ENCODE measurements at places on chromosomes 6 and 20.

GRCh38 chr6:168136622-168137021 lies 57.6 kb upstream of the FRMD1 start:
- DNase-seq: no peak

DNA sequence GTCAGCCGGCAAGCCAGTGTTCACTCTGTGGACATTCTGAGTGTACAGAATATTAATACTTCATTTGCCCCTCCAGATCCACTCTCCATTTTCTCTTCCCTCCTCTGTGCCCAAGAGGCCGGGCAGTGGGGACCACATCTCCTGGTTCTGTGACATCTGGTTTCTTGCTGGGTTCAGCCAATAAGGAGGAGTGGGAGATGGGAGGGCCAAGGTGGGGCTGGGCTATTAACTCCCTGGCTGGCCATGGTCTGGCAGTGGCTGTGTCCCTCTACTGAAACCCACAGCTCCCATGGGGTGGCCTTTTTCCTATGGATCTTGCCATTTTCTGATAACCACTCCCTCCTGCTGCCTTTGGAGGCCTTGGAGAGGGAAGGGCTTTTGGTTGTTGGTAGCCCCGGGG lies 30.0 kb upstream of the SALL4 start:
- DNase-seq: no peak

GRCh38 chr6:46605091-46605797 lies 47.4 kb downstream of the CYP39A1 start:
- DNase-seq: no peak

DNA sequence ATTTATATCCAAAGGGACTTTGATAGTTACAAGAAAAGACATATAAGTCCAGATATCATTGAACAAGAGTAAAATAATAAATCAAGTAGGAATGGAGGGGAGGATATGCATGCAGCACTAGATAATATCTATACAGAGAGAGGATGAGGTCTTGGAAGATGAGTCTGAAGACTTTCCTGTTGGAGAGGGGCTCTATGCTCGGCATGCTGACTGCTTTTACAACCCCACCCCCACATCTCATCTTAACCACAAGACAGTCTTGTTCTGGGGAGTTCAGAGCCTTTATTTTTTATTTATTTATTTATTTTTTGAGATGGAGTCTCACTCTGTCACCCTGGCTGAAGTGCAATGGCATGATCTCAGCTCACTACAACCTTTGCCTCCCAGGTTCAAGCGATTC lies 48.4 kb upstream of the IER3 start:
- no peak for DNase-seq

DNA sequence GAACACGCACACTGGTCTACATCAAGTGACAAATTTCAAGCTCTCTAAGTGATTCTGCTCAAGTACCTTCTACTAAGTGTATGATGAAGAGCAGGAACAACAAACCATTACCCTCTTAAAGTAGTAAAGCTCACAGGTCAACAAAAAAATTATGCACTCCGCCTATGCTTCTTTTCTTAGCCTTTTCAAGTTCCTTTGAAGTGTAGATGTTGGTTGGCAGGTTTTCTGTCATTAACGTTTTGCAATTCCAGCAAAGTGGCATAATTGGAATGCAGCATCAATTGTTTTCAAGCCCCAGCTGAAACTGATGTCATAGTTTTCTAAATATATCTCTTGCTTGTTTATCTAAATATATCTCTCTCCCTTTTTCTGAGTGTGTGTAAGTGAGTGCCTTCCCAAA lies 396.9 kb upstream of the EYS start:
- DNase-seq: no peak

GRCh38 chr6:161727083-161727833 lies 453.4 kb upstream of the AGPAT4 start:
- DNase-seq: no peak

- no peak for DNase-seq
Observed at GRCh38 chr6:20599302-20600051, 65.2 kb downstream of the CDKAL1 start.

DNA sequence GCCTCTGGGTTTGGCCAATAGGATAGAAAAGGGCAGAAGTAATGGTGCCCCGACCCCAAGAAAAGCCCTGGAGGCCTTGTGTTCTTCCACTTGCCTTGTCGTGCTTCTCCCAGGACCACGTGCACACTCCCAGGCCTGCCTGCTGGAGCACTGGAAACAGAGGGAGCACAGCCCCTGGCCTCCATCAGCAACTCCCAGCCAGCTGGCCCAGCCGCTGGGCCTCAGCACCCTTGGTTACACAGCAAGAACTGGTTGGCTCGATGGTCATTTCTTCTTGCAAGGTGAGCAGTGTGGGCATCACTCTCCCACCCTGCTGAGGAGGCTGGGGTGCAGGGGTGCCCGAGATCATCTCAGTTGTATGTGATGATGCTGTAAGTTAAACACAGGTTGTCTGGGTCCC lies 69.2 kb upstream of the CST7 start:
- DNase-seq: no peak

DNA sequence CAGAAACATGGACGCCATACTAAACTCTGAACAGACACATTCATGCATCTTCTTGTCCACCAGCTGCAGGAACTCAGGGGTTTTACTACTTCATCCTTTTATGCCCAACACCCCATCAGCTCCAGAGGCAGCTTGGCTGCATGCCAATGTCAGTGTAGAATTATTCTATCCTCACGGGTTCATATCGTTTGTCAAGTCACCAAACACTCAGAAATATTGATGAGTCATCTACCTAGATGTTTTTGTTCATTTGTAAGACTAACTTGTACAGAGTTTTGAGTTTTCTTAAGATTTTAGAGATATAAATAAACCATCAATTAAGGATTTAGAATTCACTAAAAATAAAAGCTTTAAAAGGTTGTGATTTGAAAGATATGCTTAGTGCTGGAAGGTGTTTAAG lies 590.7 kb upstream of the FLRT3 start:
- no peak for DNase-seq

- DNase-seq: no peak
Observed at GRCh38 chr20:50930976-50931305, 296 bp downstream of the ADNP start.

DNA sequence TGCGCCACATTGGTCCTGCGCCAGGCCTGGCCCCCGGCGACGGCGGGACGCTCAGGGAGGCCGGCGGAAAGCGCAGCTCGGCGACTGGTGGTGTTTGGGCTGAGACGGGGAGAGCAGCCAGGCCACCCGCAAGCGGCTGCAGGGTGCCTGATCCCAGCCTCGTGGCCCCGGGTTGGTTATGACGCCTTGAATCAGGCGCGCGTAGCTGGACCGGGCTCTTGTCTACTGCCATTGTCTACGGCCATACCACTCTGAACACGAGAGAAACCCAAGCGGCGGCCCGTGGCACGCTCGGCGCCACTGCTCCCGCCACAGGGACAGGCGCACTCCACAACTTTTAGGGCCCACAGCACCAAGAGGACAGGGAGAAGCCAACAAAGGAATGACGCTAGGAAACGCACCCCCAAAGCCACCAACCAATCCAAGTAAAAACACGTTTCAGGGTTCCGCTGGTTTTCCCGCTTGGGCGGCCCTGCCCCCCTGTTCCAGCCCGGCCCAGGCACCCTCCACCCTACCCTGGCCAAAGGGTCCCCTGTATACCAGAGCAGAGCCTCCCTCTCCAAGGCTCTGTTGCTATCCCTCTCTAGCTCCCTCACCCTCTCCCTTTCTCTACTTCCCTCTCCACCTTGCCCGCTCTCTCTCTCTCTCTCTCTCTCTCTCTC lies 1849.3 kb upstream of the DEFB115 start:
- peak; percentile 34 for DNase-seq

- no peak for DNase-seq
Observed at GRCh38 chr20:8152183-8152582, 20.1 kb downstream of the PLCB1 start.

DNA sequence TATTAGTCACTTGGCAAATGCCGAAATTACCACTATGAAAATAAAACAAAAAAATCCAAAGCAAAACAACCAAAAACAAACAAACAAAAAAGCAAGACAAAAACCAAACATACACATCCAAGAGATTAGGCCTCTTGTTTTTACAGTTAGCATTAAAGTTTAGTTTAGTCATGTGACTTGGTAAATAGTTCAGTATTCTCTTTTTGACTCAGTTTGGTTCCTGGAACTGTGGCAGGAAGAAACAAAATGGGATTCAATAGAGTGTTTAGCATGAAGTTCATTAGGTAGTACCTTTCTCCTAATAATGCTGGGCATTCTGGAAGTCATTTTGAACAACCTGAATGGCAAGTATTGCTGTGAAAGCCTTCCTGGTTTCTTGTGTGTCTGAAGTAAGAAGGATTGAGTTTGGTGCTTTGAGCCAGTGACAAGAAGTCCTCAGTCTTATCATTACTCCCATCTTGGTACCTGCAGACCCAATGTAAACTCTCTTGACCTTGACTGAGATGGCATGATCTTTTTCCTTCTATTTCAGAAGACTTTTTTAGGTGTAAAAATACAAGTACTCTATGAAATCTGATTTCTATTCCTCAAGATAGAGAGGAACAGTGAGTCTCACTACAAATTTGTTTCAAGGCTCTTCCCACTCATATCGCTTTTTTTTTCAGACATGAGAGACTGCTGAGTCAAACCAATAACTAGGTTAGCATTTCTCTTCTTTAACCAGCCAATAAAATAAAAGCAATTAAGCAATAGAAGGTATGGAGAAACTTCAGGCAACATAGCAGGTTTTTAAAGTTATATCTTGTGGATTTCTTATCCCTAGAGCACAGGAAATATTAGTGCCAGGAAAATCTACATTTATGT lies 223.6 kb upstream of the PREP start:
- DNase-seq: no peak

DNA sequence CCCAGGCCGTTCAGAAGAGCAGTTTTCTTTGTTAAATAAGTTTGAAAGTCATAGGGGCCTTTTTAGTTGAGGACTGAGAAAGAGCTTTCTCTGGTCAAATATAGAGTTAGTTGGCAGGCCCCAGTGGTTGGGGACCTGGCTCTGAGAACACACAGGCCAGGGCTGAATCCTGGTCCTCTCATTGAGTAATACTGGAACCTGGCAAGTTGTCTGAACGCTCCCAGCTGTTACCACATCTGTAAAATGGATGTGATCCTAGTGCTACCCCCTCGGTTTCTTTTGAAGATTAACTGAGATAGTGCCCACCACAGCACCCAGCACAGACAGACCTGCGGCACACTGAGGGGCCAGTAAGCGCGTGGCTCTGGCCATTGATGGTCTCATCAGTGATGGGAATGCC lies 215.5 kb downstream of the ZDHHC14 start:
- DNase-seq: no peak

DNA sequence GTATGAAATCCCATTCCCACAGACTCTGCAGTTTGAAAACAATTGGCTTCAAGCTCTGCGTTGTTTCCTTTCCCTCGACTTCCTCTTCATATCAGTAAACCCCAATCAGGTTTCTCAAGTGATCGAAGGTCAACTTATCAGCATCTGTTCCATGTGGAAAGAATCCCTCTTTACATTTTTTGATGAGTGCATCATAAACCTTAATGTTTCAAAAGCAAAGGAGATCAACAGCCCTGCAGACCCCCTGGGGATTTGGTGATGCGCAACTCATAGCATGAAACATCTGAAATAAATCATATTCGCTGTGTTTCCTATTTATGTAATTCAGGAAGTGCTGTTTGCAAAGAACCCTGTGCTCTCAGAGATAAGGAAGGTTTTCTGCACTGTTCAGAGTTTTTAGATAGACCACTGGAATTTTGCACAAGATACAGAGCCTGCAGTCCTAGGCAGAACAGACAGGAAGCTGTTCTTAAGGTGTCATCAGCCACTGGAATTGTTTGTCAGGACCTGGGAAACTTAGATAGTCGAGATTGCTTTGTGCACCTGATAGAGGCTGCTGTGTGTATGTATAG lies 216.0 kb downstream of the HIVEP2 start:
- DNase-seq: peak; percentile 49

DNA sequence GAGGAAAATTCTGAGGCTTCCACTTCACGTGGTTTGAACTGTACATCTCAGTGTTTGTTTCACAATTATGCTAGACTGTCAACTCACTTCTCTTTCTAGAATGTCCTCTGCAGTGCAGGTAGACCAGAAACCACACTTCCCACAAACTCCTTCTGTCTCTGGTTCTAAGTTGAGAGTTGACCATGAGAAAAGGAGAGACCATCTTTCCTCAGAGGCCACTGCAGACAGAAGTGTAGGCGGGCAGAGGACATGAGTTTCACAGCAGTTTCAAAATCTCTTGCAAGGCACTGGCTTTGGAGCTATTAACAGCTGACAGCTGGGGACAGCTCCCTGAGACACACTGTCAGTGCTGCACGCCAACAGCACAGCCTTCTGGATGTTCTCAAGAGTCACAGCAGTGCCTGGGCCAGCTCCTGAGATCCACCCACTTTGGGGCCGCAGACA lies 55.4 kb upstream of the MOXD1 start:
- no peak for DNase-seq

GRCh38 chr6:12392490-12392889 lies 102.3 kb downstream of the EDN1 start:
- no peak for DNase-seq

- DNase-seq: no peak
Observed at GRCh38 chr20:44407402-44408184, 52.1 kb downstream of the HNF4A start.

DNA sequence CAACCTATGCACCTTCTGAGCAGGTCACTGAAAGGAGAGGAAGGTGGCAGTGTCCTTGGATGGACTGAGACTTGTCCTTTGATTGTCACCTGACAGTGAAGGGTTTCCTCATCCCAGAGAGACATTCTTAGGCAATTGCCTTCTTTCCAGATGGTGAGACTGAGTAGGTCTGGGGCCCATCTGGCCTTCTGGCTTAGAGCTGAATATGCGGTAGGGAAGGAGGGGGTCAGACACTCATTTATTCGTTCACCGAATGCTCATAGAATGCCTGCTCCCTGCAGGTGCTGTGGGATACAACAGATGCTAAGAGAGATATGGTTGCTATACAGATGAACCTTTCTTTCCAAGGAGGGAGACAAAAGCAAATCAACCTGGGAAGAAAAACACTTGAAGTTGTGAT lies 76.8 kb downstream of the BMP6 start:
- DNase-seq: no peak

DNA sequence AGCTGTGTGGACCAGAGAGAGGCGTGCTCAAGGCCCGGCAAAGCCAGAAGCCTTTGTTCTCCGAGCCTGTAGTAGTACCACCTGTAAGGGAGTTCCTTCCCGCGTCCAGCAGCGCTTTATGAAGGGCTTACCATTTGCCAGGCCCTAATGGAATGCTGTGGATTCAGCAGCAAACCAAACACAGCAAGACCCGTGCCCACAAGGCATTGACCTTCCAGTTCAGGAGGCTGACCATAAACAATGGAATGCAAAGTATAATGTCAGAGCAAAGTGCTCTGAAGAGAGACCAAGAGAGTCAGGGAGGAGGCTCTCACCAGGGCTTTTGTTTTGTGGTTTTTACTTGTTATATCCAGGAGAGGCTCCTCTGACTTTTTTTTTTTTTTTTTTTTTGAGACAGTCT lies 209.8 kb downstream of the ZMYND8 start:
- no peak for DNase-seq

DNA sequence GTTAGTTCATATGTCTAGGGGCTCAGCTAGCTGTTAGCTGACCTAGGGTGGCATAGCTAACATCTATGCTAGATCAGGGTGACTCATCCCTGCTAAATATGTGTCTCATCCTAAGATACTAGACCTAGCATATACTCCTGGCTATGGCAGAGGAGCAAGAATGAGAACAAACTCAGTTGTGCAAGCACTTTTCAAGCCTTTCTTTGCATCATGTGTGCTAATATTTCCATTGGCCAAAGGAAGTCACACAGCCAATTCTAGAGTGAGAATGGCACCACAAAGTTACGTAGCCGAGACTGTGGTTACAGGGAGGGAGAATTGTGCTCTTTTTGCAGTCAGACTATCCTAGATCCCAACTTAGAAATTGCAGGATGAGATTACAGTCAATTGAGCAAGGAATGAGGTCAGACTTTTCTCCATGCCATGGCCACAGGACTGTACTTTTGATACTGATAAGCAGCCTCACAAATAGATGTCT lies 78.7 kb downstream of the PLCB4 start:
- DNase-seq: no peak
